H1 (cell line): ENCODE measurements at places on chromosomes 7 and 10. TPM values are rescaled to one million over a fixed set of nuclear protein-coding genes. Genes with fewer than 3 reads are reported as not detected.

ENTPD1 gene
- 2.2 and 2.9 TPM in 2 replicates for total RNA-seq

HOXA13 gene
- total RNA-seq = not detected in 2 replicates

GRCh38 chr10:63382066-63382465, 83.7 kb downstream of the JMJD1C start:
- no peak for DNase-seq

DNA sequence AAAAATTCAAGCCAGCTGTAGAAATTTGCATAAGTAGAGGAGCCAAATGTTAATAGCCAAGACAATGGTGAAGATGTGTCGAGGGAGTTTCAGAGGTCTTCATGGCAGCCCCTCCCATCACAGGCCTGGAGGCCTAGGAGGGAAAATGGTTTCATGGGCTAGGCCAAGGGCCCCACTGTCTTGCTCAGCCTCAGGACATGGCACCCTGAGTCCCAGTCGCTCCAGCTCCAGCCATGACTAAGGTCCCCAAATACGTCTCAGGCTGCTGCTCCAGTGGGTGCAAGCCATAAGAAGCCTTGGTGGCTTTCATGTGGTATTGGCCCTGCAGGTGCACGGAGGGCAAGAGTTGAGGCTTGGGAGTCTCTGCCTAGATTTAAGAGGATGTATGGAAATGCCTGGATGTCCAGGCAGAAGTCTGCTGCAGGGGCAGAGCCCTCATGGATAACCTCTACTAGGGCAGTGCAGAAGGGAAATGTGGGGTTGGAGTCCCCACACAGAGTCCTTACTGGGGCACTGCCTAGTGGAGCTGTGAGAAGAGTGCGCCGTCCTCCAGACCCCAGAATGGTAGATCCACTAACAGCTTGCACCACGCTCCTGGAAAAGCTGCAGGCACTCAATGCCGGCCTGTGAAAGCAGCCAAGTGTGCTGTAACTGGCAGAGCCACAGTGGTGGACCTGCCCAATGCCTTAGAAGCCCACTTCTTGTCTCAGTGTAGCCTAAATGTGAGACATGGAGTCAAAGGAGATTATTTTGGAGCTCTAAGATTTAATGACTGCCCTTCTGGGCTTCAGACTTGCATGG, 19.2 kb downstream of the TBATA start:
- DNase-seq = no peak

GRCh38 chr10:26361971-26362370, 76.2 kb upstream of the APBB1IP start:
- no peak for DNase-seq

DNA sequence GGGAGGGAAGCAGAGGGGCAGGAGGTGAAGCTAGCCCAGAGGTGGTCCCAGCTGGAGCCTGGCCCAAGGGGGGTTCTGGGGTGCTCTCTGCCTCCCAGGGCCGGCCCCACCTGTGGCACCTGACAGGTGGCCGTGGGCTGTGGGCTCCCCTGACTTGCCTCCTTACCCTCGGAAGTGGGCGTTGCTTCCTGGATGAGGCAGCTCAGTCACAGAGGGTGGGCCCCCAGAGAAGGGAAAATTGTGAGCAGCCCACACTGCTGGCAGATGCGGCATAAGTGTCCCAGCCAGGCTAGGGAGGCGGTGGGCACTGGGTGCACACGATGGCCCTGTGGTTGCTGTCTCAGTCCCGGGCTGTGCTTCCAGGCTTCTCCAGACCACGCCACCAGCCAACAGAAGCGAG, 118.9 kb downstream of the LRRC18 start:
- no peak for DNase-seq

GRCh38 chr7:28990200-28990960, 32.2 kb upstream of the TRIL start:
- DNase-seq = no peak

DNA sequence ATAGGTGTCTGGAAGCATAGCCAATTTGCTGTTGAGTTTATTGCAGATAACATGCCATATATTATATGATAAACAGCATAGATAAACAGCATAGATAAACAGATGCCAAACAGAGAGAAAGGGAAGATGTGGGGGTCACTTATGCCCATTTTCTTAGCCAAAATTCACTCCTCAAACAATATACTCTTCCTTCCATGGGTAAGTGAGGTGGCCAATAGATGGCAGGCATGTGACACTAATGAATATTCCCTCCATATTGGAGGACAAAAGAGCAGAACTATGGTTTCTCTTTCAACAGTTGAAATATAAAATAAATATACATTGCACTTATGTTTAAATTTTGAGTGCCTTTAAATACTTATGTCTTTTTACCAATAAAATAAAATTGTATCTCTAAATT, 1212.8 kb downstream of the REEP3 start:
- DNase-seq = no peak

DNA sequence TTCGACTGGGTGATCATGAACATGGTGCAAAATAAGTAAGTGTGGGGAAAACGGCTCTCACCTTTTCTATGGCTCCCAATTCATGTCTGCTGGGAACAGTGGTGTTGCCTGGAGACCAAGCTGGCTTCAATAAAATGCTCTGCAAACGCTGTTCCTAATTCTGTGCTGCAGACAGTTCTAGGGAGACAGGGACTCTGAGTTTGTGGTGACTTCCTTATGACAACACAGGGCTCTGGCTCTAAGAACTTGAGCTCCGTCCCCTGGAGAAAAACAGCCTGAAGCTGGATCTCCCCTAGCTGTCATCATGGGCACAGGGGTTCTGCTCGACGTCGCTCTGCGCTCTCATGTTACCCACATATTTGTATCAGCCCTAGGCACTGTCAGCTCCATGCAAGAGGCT, 61.0 kb upstream of the INSYN2A start:
- no peak for DNase-seq

DNA sequence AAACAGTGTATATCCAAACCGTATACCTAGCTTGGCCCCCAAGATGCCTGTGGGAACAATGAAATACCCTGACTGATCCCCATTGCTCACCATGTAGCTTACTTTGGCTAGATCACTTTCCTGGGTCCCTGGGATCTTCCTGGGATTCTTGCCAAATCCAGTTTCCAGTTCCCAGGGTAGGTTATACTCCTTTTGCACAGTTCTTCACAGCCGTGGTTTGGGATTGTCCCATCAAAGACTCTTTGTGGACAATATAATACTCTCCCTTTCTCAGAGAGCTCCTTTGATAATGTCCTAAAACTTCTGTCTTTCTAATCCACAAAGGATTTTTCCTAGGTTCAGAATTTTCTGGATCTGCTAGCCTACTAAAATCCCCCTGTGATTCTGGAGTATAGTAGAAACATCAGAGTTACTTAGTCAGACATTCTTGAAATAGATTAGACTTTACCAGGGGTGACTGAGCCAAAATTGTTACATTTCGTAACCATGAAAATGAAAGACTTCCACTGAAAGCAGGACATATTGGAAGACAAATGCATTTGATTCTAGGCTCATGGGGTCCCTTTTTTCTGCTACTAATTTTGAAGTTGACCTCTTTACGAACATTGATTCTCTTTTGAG, 388.3 kb upstream of the ETV1 start:
- no peak for DNase-seq
